ENCODE measurements at places on chromosomes 16 and 17. TPM values are rescaled to one million over a fixed set of nuclear protein-coding genes. Genes with fewer than 3 reads are reported as not detected.

SULT1A2 gene
- total RNA-seq = 0.11 TPM

CCDC144A gene
- total RNA-seq = 0.79 TPM

PRSS8 gene
- total RNA-seq = 66.0 TPM

SAMD14 gene
- total RNA-seq = 0.79 TPM

IST1 gene
- 208 TPM for total RNA-seq

CACNG3 gene
- not detected for total RNA-seq

RFFL gene
- 12.2 TPM for total RNA-seq

PITPNM3 gene
- 1.7 TPM for total RNA-seq

PYDC1 gene
- total RNA-seq = not detected

HBM gene
- total RNA-seq = not detected

ABI3 gene
- total RNA-seq = not detected

CLEC18C gene
- 1.2 TPM for total RNA-seq

CDH5 gene
- not detected for total RNA-seq

Data from placental epithelial cell (primary cell).